ENCODE measurements at places on chromosomes 16 and 17.

DNA sequence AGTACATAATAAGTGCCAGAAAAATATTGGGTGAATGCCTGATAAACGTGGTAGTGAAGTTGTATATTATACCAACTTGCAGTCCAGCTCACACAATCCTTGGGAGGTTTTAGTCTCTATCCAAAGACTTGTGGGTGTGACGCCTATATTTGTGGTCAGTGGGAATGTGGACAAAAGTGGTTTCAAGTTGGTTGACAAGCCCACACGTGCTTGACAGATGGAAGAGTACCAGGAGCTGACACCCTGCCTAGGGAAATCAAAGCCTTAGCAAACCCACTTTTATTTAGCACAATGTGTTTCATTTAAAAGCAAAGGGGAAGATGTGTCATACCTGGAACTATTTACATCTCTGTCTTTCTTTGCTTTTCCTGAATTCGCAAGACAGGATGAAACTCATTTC is 79.0 kb downstream of the CA10 start:
- DNase-seq: no peak

DNA sequence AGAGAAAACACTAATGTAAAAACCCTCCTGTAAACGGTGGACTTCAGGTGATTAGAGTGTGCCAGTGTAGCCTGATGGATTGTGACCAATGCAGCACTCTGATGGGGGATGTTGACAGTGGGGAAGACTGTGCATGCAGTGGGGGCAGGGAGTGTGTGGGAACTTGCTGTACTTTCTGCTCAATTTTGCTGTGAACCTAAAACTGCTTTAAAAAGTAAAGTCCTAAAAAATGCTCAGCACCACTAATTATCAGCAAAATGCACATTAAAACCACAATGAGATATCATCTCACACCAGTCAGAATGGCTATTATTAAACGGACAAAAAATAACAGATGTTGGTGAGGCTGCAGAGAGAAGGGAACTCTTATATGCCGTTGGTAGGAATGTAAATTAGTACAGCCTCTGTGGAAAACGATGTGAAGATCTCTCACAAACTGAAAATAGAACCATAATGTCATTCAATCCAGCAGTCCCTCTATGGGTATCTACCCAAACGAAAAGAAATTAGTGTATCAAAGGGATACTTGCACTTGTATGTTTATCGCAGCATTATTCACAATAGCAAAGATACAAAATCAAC is 9.7 kb upstream of the ULK2 start:
- no peak for DNase-seq

DNA sequence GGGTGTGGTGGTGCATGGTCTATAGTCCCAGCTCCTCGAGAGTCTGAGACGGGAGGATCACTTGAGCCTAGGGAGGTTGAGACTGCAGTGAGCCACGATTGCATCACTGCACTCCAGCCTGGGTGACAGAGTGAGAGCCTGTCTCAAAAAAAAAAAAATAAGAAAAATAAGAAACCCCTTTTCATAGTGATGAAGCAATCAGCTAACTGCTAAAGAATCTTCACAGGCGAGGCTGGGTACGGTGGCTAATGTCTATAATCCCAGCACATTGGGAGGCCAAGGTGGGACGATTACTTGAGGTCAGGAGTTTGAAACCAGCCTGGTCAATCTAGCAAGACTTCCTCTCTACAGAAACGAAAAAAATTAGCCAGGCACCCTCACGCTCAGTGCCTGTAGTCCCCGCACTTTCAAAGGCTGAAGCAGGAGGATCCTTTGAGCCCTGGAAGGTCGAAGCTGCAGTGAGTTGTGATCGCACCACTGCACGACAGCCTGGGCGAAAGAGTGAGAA is 760 bp downstream of the SLFN12L start:
- DNase-seq: no peak

DNA sequence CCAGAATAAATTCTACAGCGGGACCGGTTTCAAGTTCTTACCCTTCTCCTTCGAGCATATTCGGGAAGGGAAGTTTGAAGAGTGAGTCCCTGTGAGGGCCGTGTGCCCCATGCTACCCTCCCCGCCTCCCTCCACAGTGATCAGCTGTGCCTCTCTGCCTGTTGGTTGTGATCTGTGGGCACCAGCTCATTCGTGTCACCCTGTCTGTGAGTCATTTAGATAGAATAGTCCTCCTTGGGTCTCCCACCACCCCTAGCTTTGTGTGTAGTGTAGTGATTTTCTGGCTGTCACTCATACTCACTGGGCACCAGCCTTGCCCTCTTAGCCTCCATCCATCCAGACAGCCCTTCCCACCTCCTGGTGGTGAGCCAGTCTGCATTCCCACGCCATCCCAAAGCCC is 15.0 kb upstream of the NAGLU start:
- DNase-seq: peak; percentile 64

DNA sequence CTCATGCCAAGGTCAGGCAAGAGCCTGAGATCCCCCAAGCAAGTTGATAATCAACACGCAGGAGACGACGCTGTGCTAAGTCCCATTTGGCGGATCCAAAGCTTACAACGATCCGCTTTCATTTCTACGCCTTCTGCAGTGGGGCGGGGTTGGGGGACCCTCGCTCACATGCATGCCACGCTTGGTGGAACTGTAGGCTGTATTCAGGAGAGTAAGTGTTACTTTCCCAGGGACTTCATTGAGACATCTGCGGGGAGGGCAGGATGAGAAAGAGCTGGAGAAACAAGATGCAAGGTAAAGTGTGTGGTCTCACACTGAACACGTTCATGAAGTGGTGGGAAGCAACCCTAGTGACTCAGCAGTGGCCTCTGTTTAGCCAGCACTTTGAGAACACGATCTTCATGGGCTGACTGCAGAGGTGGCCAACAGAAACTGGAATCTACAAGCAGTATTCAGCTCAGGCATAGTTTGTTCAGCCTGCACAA is 100.5 kb downstream of the XYLT1 start:
- DNase-seq: no peak

DNA sequence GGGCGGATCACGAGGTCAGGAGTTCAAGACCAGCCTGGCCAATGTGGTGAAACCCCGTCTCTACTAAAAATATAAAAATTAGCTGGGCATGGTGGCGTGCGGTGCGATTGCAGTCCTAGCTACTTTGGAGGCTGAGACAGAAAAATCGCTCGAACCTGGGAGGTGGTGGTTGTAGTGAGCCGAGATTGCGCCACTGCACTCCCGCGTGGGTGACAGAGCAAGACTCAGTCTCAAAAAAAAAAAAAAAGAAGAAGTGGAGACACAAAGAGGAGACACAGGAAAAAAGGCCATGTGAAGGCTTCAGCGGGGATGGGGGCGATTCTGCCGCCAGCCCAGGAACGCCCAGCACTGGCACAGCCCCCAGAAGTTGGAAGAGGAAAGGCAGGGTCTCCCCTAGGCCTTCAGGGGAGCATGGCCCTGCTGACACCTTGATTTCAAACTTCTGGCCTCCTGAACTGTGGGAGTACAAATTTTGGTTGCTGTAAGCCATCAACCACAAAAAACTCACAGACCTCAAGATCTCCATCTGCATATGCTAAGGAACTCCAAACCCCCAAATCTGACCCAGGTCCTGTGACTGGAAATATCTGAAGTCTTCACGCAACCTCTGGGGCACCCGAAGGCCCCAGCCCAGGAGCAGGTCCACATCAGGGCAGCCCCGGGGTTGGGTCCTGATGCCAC is 7.0 kb downstream of the SGSH start:
- no peak for DNase-seq

DNA sequence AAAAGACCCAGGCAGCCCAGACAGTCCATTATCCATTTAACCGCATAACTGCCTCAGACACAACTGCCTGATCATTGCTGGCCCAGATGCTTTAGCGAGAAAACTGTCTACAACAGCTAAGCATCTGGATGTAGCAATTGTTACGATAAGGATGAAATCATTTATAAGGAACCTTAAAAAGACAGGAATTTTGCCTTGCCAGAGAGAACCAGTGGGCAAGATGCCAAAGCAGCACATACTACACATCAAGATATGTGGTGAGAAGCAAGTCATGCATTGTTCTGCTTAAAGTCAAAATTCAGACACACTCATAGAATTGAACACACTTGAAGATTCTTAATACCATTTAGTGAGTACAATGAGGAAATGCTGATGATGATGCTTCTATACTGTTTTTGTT is 1525.3 kb downstream of the CDH8 start:
- DNase-seq: no peak

GRCh38 chr17:76935331-76935730 is 67.1 kb downstream of the MGAT5B start:
- DNase-seq: no peak

- DNase-seq: no peak
These were observed 23.8 kb downstream of the SEC14L1 start for GRCh38 chr17:77164483-77165091.

DNA sequence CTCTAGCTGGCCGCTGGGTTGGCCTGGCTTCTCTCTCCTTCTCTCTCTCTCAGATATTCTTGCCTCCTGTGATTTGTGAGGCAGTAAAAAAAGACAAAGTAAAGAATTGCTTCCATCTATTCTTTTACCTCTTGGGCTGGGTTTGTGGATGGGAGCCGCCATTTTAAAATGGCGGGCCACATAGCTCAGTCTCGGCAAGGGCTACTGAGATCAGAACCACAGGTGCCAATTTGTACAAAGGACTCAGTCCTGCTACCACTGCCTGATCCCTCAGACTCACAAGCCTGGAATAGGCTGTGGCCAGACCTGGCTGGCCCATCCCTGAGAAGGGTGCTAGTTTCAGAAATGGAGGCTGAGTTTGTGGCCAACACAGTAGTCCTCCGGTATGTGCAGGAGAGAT is 24.1 kb downstream of the NOD2 start:
- DNase-seq: no peak

- DNase-seq: no peak
These were observed 17.2 kb upstream of the METRNL start for GRCh38 chr17:83062011-83062817.

GRCh38 chr17:51402899-51403298 is 142.6 kb downstream of the UTP18 start:
- DNase-seq: no peak

DNA sequence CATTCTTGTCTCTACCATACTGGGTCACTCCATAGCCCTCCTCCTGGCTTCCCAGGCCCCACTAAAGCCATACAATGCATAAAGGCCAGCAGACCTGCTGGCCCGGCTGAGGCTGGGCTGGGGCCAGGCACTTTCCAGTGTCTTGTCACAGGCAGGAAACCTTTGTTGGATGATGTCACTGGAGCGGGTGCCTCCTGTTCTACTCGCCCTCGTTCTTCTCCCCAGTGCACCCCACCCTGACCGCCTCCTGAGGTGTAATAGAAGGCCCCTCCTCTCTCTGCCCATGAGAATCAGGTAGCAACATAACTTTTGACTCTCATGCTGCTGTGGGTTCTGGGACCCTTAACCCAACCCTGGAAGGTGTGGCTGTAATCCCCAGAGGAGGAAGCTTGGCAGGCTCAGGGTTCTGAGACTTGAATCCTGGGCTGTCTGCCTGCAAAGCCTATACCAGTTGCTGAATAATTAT is 54.2 kb upstream of the IL34 start:
- no peak for DNase-seq

GRCh38 chr16:53083119-53083518 is 28.3 kb downstream of the CHD9 start:
- DNase-seq: no peak

DNA sequence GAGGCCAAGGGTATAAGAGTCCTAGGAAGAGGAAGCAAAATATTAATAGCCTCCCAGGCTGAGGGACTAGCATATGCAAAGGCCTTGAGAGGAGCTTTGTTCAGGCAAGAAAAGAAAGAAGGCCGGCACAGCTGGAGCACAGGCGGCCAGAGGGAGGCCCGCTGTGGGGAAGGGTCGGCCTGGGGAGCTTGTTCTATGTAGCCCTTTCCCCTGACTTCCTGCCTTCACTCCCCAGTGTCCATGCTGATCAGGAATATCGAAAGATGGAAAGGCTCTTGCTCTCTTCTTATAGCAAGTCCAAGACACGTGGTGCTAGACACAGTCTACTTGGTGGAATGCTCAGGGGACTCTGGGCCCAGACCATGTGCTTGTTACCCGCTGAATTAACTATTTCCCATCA is 27.4 kb upstream of the HAS3 start:
- no peak for DNase-seq

GRCh38 chr17:17824119-17824782 is 12.5 kb downstream of the SREBF1 start:
- DNase-seq: no peak

DNA sequence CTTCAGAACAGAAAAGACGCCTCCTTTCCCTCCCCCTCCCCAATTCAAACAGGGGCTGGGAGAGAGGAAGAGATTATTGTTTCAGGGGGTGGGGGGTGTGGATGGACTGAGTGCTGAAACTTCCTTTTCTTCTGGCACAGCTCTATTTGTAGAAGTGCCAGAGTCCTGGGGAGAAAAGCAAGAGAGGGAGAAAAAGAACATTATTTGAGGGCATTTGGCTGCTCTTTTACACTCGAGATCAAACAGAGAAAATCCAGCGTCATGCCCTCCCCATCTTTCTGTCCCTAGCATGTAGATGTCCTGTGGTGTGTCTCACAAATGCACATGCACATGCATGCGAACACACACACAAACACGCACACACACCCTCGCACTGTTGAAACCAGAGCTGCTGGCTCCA is 13.0 kb downstream of the ARL4D start:
- DNase-seq: no peak

DNA sequence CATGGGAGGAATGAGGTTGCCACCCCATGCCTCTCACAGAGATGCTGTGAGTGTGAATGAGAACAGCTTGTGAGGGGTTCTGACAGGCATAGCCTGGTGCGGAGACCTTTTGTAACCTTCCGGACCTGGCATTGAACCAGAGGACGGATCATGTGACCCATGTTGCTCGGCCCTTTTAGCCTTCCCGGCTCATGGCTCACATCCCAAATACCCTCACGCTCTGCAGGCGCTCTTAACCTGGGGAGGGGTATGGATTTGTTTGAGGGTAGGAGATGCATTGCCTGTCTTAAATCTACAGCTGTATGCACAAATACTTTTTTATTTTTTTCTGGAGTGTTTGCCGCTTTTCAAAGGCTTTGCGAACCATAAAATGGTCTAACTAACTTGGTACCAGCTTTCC is 102.4 kb upstream of the CRHR1 start:
- no peak for DNase-seq

- peak; percentile 49 for DNase-seq
These were observed 14.2 kb downstream of the CRYM start for GRCh38 chr16:21263640-21264570.

GRCh38 chr17:53736516-53737240 is 86.0 kb upstream of the KIF2B start:
- DNase-seq: peak; percentile 22
